Activated CD4-positive, alpha-beta T cell treated with anti-CD3 and anti-CD28 coated beads for 24 hours (primary cell): ENCODE measurements at places on chromosomes 1 and 21.

DNA sequence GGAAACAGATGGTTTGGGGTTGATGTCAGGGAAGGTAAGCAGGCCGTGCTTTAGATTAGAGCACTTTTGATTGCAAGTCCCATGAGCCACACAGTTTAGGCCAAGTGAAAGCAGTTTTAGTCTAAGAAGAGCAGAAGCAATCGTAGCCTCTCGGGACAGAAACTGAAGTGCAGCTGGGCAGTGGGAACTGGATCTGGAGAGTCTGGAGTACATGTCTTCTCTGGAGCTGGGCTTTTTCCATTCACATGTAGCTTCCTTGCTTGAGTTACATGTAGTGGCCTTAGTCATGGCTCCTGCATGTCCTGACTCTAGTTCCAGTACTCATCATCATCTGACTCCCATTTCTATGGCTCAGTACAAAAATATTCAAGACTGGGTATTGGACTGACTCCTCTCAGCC is 16.7 kb downstream of the CAMTA1 start:
- no peak for DNase-seq

GRCh38 chr1:193325771-193326170 is 139.4 kb upstream of the B3GALT2 start:
- no peak for DNase-seq

DNA sequence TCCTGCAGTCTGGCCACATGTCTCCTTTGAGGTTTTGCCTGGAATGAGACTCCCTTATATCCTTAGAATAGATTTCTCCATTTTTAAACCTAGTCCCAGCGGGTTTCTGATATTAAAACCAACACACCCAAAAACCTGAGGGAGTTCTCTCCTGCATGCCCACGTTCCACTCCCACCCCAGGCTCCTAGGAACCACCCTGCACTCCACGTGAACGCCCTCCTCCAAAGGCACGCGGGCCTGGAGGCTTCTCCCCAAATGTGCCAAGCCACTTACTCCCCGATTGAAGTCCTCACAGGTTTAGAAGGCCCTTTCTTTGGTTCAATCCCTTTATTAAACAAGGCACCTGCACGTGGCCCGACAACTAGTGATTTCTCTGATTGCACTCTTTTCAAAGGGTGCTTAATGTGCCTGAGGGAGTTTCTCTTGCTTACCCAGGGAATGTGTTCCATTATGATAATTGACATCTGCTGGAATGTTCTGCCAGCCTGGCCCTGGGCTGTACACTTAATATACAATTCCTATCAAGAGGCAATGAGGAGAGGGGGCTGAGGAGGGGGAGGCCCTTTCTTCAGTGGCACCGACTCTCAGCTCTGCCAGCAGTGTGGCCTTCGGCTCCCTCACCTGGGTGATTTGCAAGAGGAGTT is 104.3 kb upstream of the ADAR start:
- DNase-seq, result no peak

DNA sequence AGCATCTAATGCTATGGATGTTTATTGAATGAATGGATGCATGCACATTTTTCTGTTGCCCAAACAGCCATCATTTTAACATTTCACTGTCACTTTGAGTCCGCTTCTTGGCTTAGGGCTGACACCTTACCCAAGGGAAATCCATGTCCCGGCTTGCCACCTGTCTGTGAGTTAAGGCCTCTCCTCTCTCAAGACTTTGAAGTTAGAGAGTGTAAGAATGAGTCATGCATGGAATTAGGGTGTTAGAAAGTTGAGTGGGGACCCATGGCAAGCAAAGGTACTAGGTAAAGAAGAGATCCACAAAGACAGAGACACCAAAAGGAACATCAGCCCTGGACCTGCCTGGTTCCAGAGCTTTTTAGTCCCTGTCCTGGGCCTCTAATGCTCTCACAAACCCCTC is 35.1 kb downstream of the ATP1A1 start:
- no peak for DNase-seq

GRCh38 chr1:39117899-39118450 is 86.5 kb upstream of the MACF1 start:
- no peak for DNase-seq

GRCh38 chr1:47325528-47325927 is 8.1 kb upstream of the CMPK1 start:
- no peak for DNase-seq

DNA sequence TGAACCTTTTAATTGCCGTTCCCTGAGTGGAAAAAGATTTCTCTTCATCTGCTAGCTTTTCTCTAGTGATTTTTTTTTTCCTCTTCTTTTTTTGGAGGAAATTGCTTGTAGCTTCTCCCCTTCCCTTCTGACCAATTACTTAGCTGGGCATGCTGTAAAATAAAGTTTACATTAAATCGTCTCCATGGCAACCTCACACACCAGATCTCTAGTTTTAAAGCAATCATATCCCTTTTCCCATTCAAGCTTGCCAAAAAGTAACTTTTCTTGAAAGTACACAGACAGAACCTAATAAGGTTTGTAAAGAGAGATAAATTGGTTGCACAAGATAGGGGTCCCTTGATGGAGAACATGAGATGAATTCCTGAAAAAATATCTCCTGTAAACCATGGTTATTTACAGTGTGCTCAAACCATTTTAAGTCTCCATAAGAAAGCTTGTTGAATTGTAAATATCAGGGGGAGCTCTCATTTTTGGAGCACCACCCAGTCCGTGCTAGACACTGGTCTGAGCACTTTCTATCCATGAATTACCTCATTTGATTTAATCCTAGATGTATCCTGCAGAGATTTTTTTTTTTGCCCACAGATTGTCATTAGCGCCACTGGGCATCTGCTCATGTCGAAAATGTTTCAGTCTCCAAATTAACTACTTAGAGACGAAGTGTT is 32.6 kb upstream of the HTR1D start:
- DNase-seq, result no peak

DNA sequence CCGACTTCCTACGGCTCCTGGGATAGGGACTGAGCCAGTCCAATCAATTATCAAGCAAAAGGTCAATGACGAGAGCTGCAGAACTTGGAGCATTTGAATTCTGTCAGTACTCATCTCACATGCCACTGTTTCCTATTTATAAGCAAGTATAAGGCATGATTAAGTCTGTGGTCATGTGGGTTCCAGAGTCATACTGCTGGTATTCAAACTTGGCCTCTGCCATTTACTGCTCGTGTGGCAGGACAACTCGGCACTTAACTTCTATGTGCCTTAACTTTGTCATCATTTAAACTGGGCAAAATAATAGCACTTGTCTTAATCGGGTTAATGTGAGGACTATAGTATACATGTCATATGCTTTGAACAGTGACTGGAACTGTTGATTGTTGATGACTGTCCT is 44.9 kb upstream of the TNFSF18 start:
- DNase-seq, result no peak

GRCh38 chr1:157209514-157209913 is 71.3 kb upstream of the ETV3 start:
- DNase-seq, result no peak

- DNase-seq, result no peak
These were observed 611 bp upstream of the PIK3C2B start for GRCh38 chr1:204495078-204495753.

- no peak for DNase-seq
These were observed 33.7 kb downstream of the CDCA8 start for GRCh38 chr1:37725851-37726613.

DNA sequence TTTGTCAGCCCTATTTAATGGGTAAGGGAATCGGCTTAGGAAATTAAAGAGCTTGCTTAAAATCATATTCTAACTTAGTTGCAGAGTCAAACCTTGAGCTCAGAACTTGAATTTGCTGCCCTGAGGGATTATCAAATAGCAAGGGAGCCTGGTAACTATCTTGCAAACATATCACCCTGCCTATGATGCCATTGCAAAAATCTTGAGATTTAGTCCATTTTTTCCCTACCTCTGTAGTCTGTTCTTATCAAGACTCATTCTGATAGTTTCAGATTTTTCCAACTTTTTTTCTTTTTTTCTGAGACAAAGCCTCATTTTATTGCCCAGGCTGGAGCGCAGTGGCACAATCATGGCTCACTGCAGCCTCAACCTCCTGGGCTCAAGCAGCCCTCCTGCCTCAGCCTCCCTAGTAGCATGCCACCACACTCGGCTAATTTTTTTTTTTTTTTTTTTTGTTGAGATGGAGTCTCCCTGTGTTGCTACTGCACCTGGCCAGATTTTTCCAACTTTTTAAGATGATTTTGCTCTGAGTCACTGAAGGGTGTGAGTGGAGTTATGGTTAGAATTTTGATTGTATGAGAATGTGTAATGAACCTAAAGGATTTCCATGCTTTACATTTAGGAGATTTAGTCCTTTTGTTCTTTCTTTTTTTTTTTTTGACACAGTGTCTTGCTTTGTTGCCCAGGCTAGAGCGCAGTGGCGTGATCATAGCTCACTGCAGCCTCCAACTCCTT is 12.2 kb downstream of the SARS1 start:
- DNase-seq, result no peak

DNA sequence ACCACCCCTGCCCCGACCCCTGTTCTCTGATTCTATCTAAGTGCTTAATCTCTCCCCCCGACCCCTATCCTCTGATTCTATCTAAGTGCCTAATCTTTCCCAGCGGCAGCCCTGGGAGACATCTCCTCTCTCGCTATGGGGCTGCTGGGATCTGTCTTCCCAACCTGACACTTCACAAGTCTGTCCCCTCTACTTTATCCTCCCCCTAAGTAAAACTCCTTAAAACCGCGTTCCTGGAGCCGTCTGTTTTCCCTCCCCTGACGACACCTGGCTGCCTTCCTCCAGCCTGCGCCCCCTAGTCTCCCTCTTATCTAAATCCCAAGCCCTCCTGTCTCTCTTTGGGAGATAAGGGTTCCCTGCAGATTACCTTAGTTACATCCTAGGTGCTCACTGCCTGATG is 30.5 kb downstream of the EPHB2 start:
- DNase-seq, result no peak

DNA sequence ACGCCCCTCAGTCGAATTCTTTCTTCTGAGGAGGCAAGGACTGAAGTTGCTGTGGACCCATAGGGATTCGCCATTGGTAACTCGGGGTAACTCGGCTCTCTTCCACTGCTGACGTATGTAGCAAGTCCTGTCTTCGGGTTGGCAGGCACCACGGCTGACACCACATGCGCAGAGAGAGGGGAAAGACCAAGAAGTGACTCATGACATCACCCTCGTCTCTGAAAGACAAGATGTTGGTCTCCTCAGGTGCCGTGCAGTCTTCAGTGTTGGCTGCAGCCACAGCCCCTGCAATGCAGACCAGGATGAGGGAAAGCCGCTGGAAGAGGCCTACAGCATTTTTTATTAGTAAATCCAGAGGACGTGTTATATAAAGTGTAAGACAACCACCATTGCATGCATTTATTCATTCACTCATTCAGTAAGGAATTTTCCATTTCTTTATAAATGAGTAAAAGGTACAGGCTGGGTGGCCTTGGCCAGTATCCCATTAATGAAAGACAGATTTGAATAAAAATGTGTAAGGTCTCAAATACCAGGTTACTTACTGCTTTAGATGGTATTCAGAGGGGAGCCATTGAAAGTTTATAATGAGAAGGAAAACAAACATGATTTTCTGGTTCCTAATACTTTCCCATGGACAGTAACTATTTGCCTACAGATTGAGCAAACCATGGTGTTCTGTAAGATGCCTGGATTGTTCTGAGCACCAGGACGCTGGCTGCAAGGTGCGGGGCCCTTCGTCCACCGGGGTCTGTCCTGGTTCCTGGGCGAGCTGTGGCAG is 50.7 kb upstream of the IRF2BP2 start:
- no peak for DNase-seq

- no peak for DNase-seq
These were observed 39.0 kb upstream of the CD5L start for GRCh38 chr1:157880621-157881020.

GRCh38 chr1:21077085-21077484 is 99.6 kb downstream of the EIF4G3 start:
- DNase-seq, result no peak
